Pulmonary artery endothelial cell (primary cell): ENCODE measurements at places on chromosomes 2 and 18.

DNA sequence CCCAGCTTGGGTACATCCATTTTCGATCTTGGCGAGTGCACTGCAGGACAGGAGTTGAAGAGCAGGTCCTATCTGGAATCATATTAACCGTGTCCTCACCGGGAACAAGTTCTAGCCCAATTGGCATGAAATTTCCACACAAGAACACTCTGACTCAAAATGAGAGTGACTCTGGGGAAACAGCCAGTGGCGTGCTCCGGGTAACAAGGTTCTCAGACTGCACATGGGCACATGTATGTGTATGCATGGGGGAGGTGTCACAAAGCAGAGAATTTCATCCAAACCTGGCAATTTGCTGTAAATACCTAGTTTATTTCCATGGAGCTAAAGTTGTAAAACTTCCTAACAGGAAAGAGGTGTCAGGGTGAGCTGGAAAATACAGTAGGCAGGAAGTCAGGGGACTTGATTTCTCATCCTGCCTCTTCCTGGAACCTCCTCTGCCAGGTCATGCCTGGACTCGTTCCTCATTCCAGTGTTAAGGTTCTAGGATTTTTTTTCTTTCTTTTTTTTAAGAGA is 1.7 kb downstream of the TUBB6 start:
- DNase-seq = peak; percentile 53

DNA sequence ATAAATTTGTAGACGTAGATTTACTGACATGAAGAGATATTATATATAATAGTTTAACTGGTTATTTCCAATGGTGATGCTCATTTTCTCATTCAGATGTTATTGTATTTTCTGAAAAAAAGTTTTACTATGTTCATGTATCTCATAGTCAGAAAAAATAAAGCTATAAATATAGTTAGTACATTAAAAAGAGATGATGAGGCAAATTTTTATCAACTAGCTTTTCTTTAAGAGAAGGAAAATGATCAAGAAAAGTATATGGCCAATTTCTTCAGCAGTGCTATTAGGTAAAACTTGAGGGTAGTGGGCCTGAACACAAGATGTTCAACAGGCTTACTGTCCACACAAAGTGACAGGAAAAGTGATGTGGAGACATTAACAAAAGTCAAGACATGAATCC is 11.7 kb downstream of the TTC21B start:
- no peak for DNase-seq

DNA sequence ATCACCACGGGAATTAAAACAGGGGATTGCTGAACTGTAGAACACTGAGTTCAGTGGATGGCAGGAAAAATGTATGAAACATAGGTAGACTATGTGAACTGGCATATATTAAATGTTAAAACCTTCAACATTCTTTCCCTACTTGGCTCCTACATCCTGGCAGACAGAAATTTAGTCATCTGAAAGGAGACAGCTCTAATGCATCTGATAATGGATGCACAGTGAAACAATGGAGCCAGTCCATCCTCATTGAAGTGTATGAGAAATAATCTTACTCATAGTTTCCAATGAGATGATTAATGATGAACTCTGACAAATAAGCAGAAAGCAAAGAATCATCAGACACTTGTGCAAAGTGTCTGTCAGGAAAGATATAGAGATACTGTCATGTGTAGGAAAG is 1629.7 kb upstream of the TMEFF2 start:
- DNase-seq = no peak

DNA sequence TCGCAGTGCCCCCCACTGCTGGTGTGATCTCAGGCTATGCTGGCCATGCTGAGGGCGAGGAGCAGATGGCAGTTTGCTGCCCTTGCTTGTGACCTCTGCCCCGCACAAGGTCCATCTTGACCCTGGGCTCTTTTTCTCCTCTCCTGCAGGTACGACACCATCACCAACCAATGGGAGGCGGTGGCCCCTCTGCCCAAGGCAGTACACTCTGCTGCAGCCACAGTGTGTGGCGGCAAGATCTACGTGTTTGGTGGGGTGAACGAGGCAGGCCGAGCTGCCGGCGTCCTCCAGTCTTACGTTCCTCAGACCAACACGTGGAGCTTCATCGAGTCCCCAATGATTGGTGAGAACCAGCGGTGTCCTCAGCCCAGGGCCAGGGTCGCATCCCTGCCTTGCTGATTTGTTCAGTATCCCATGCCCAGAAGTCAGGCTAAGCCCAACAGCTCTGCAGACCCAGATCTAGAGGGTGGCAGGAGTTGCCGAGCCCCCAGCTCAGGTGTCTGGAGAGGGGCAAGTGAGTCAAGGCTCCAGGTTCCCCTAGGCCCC is 223.8 kb downstream of the ATAD2B start:
- no peak for DNase-seq

GRCh38 chr2:102442967-102443828 is 20.2 kb downstream of the IL18RAP start:
- no peak for DNase-seq

- DNase-seq = no peak
Measured at GRCh38 chr2:99975386-99975785, 167.0 kb downstream of the AFF3 start.

DNA sequence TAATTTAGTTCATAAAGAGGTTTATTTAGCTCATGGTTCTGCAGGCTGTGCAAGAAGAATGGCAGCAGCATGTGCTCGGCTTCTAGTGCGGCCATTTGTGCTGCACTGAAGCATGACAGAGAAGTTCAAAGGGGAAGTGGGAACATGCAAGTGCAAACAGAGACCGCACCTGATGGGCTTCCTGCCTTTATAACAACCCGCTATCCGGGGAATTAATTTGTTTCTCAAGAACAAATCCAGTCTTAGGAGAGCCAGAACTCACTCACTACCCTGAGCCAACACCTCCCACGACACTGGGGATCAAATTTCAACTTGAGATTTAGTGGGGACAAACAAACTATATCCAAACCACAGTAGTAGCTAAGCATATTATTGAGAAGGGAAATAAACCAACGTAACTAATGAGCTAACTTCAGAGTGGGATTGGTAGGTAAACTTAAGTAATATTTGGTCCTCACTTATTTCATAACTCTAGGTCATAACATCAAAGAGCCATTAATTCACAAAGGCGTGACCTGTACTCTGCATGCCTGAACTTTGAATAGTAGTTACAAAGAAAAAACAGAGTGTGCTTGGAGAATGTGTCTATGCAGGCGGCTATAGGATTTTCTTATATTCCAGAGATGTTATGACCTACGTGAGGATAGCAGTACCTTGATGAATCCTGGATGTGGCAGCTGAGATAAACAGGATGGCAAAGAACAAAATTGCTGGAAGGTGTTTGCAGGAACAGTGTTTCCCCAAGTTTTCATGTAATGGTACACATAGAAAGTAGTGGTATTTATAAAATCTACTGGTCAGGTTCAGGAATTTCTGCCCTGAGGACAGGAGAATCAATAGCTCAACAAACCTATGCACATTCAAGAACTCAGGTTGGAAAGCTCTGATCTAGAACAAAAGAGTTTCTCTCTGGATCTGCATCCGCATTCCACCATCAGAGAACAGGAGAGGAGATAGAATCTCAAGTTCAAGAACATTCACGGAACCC is 845.9 kb upstream of the ID2 start:
- no peak for DNase-seq

DNA sequence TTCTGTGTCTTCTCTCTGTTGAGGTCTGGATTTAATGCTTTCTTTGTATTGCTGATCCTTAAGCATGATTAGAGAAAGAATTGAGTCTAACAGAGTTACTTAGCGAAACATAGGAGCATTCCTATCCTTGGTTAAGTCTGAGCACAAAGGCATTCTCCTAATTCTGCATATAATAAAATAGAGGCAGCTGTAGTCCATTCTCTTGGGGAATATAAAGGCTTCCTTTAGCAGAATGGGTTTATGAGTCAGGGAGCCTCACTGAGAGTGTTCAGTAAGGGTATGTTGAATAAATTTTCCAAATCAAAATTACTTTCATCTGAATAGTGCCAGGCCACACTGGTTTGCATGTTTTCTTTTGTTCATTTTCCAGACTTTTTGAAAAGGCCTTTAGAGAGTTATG is 101.5 kb downstream of the GALNT1 start:
- DNase-seq = no peak
